ENCODE measurements at places on chromosomes 2 and 18. TPM values are rescaled to one million over a fixed set of nuclear protein-coding genes. Genes with fewer than 3 reads are reported as not detected.
A peak's percentile ranks its signal among the peaks of the same experiment; 100 is the strongest.

GRCh38 chr18:38241736-38242135 is 676.1 kb upstream of the CELF4 start:
- no peak for DNase-seq

- DNase-seq, result no peak
These were observed 879 bp upstream of the ADAM23 start for GRCh38 chr2:206442474-206442832.

GRCh38 chr2:105649534-105649933 is 95.2 kb upstream of the NCK2 start:
- DNase-seq, result no peak

The CRACDL gene
- 2.2 TPM for total RNA-seq

DNA sequence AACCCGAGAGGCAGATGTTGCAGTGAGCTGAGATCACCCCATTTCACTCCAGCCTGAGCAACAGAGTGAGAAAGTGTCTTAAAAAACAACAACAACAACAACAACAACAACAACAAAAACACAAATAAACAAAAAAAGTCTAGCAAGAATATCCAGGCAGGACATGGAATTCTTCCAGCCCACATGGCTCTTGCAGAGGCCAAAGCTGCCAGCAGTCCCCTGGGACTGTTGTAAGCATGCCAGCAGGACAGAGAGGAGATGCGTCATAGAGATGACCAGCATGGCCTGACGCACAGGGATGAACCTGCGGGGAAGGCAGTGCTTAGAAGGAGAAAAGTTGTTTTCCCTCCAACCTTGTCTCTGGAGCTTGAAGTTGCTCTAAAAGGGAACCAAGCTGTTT is 182.3 kb upstream of the PGAP1 start:
- peak; percentile 80 for DNase-seq

Data from lung microvascular endothelial cell (primary cell).